ENCODE measurements at places on chromosomes 12 and 14.

DNA sequence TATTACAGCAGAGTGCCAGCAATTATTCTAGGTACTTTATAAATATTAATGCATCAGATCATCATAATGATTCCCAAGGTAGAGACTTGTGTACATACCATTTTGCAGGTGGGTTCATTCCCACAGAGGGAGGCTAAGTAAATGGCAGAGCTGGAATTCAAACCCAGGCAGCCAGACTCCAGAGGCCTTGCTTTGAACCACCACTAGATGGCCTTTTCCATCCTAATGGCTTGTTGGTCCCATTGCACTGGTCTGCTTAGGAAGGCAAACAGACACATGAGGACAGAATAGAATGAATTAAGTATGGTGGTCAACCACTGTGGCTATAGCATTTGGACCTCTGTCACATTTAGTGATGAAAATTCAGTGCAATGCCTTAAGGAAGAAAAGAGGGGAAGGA, 158.7 kb downstream of the METTL25 start:
- no peak for DNase-seq

GRCh38 chr12:98453070-98453469, 62.3 kb upstream of the TMPO start:
- DNase-seq: no peak

DNA sequence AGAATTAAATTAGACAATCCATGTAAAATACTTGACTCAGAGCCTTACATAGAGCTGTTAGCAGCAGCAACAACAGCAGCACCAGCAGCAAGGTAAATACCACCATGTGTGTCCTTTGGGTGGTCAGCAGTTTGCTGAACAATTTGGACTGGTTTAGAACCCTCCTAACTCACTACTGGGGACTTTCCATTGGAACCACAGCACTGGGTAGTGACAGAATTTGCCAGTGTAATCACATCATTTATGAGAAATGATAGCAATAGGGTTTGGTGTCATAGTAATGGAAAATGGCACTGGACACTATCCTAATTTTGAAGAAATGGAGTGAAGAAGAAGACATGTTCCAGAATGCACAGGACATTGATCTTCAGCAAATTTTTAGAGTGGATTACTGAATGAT, 392.8 kb downstream of the RAD51B start:
- no peak for DNase-seq

GRCh38 chr12:27549236-27549800, 25.3 kb downstream of the PPFIBP1 start:
- no peak for DNase-seq

DNA sequence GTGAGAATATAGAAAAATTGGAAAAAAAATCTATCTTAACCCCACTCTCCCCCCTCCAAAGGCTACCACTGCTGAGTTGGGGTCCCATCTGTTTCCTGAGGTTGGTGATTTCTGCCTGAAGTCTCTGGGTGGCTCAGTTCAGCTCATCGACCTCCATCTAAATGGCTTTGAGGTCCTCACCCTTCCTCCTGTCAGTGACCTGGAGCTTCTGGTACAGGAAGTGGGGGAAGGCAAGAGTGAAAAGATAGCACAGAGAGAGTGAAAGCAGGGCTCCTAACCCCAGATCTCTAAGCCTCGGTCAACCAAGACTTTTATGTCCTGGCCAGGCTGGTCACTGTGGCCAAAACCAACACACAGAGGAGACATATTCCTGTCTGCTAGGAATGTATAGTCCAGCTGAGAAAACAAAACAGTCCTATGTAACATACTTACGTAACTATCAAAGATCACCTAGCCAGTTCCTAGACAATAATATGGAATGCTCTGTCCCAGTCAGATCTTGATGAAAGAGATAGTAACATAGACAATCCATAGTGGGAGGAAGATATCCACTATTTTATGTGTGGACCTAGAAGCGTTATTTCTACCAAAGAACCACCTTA, 12.3 kb upstream of the KRT73 start:
- DNase-seq: no peak

DNA sequence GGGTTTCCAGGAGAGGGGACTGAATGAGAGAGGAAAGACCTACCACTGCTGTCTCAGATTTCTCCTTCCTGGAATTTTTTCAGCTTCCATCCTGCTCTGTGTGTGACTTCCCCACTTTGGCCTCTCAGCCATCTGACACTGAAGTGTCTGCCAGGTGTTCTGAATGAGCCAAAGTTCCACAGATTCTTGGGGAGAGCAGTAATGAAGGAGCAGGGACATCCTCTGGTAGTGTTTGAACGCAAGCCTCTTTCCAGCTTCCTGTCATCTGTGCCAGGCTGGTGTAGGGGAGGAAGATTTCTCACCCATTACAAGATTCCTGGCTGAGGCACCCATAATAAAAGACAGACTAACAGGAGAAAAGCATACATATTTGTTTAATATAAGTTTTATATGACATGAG, 141.7 kb upstream of the NRXN3 start:
- no peak for DNase-seq

DNA sequence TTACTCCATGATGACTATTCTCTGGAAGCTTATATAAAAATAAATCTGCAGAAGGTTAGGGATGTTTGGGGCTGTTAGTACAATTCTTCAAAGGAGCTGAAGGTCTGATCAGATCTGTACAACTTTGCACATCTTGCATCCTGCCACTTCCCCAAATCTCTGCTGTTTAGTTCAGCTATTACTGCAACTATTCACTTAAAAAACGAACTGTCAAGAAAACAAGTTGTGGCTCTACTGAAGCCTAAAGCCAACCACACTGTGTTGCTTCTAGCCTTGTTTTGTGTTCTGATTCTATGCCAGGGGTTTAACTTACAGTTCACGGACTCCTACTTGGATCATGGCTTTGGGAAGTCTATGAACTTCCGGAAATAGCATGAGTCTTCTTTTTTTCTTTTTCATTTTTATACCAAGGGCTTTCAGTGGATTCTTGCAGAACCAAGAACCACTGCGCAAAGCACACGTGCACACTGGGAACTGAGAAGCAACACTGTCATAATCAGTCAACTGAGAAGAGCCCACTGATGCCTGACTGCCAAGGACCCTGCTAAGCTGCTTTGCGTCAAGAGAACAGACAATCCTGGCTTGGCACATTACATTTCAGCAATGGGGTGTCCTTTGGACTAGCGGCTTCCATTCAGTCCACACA, 66.3 kb upstream of the EEA1 start:
- no peak for DNase-seq

- DNase-seq: no peak
Observed at GRCh38 chr14:22861651-22862050, 9.9 kb upstream of the LRP10 start.

- DNase-seq: no peak
Observed at GRCh38 chr14:95207475-95208233, 50.3 kb upstream of the DICER1 start.

DNA sequence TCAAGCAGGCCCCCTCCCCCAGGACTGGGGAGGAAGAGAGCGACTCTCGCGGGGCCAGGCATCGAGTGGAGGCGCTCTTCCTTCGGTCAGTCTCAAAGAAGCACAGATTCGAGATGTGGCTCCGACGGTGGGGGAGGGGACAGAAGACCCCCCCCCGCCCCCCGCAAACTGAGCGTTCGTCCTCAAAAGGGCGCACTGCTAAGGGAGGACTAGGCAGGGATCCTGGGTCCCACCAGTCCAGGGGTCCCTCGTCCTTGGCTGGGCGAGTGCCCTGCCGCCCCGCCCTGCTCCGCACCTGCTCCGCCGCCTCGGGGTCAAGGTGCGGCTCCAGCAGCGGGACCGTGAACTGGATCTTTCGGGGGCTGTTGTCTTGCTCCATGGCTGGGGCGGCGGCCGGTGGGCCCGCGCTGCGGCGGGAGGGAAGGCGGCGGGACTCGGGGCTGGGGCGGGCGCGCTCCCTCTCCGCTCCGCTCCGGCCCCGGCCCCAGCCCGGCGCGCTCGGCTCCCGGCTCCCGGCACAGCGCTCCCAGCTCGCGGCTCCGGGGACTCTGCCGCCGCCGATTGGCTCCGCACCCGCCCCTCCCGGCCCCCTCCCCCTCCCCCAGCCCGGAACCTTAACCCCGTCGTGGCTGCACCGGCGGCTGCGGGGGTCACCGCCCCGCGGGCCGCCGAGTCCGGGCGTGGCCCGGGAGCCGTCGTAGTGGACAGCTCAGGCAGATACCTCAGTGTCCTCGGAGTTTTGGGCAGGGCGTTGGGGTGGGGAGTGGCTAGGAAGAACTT, at the start of gene PPP1R1A:
Gene PPP1R1A, minus strand, starts transcription at position 550 of the 780 bp plus-strand sequence. Its CDS starts 171 bp downstream, at position 379.
- DNase-seq: no peak

DNA sequence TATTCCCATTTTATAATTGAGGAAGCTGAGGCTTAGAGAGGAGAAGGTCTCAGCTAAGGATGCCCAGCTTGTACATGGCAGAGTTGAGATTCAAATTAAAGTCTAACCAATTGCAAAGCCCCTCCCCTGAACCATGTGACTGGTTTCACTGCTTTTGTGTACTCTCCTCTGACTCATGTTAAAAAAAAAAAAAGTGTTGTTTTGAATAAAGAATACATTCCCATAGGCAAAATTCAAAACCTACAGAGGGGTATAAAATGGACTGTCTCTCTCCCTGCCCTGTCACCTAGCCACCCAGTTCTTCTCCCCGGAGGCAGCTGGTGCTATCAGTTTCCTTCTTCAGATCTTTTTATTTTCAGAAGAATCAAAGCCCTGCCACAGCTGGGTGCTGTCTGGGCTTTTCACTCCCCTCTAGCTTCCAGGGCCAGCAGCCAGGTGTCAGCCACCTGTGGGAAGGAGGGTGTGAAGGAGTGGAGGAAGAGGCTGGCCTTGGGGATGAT, 5.4 kb downstream of the PSMD9 start:
- no peak for DNase-seq

GRCh38 chr14:81509838-81510452, 23.7 kb downstream of the SEL1L start:
- DNase-seq: no peak

- no peak for DNase-seq
Observed at GRCh38 chr12:86712425-86712843, 456.2 kb upstream of the MGAT4C start.

DNA sequence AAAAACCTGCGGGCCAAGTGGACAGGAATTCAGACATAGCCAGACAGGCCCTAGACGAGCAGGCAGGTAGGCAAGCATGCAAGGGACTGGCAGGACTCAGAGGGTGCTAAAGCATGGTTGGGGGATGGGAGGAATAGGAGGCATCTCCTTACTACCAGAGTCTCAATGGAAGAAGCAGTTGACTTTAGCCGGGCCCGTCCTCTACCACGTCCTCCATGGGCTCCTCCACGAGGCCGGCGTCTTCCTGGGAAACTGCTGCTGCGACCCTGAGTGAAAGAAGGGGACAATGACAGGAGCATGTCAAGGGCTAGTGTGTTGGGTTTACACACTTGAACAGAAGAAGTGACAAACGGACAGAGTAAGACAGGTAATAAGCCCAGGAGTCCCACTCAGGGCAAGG, 11.6 kb downstream of the KMT2D start:
- no peak for DNase-seq

- DNase-seq: no peak
Observed at GRCh38 chr12:6083601-6084000, 40.9 kb downstream of the VWF start.

GRCh38 chr14:68547305-68548193, 245.3 kb downstream of the ZFP36L1 start:
- no peak for DNase-seq

GRCh38 chr14:61591862-61592261, 103.5 kb upstream of the HIF1A start:
- DNase-seq: no peak

- no peak for DNase-seq
Observed at GRCh38 chr14:76551906-76552305, 176.0 kb downstream of the ESRRB start.

- no peak for DNase-seq
Observed at GRCh38 chr12:111558107-111558376, 41.1 kb downstream of the ATXN2 start.

DNA sequence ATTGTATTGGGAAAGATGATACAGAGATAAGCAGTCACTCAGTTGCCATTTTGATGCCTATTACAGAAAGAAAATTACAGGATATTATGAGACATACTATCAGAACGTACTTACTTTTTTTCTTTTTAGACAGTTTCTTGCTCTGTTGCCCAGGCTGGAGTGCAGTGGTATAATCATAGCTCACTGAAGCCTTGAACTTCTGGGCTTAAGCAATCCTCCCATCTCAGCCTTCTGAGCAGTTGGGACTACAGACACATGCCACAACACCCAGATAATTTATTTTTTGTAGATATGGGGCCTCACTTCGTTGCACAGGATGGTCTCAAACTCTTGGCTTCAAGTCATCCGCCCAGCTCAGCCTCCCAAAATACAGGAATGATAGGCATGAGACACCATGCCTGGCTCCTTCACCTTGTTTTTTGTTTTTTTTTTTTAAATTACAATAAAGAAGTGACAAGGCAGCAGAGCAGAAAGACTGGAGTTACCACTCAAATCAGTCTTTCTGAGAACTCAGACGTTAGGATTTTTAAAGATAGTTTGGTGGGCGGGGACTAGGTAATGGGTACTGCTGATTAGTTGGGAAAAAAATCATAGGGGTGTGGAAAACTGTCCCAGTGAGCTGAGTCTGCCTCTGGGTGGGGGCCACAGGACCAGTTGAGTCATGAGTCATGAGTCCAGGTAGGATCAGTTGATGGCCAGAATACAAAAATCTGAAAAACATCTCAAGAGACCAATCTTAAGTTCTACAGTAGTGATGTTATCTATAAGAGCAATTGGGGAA, 11.5 kb upstream of the CPM start:
- no peak for DNase-seq

DNA sequence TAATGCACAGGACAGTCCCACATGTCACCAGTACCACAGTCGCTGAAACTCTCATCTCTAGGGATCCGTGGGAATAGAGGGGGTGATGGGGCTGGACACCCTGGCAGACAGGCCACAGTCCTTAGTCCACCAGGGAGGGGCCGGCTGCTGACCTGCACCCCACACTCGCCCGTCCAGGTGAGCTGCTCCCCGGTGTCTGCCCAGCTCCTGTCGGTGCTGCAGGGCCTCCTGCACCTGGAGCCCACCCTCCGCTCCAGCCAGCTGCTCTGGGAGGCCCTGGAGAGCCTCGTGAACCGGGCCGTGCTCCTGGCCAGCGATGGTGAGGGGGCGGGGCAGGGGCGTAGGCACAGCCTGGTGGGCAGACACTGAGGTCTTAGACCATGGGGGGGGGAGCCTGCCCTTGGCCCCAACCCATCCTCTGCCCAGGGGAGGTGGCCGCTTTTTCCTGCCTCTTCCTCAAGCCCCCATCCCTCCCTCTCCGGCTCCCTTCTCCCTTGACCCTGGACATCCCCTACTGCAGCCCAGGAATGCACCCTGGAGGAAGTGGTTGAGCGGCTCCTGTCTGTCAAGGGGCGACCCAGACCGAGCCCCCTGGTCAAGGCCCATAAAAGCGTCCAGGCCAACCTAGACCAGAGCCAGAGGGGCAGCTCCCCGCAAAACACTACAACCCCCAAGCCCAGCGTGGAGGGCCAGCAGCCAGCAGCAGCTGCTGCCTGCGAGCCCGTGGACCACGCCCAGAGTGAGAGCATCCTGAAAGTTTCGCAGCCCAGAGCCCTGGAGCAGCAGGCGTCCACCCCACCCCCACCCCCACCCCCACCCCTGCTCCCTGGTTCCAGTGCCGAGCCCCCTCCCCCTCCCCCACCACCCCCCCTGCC, 17.1 kb upstream of the ADSS1 start:
- DNase-seq: no peak

GRCh38 chr12:23352670-23353069, 596.8 kb downstream of the SOX5 start:
- DNase-seq: no peak
